ENCODE measurements at places on chromosomes 2 and 18. TPM values are rescaled to one million over a fixed set of nuclear protein-coding genes. Genes with fewer than 3 reads are reported as not detected.

Gene IL18R1
- 3.9 TPM for total RNA-seq

Gene AOX1
- 79.3 TPM for total RNA-seq

Gene CKAP2L
- 0.83 TPM for total RNA-seq

- DNase-seq = no peak
Measured at GRCh38 chr2:210768329-210768910, 212.0 kb downstream of the CPS1 start.
